ENCODE measurements at places on chromosomes 7 and 10.

DNA sequence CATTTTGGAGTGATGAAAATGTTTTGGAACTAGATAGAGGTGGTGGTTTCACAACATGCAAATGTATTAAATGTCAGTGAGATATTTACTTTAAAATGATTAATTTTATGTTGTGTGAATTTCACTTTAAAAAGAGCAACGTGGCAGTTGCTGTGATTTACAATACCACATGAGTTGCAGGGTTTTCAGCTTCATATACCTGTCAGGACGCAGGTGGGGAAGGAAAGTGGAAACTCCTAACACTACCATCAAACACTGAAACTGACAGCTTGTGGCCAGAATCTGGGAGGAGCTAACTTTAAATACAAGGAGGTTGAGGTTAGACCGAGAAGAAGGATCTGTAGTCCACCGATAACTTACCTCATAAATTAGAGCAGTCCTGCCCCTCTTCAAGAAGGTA lies 168.9 kb upstream of the TMEM72 start:
- no peak for DNase-seq

GRCh38 chr10:72243822-72244437 lies 27.9 kb upstream of the ASCC1 start:
- peak; percentile 37 for DNase-seq

- no peak for DNase-seq
Observed at GRCh38 chr10:129116371-129116770, 350.7 kb upstream of the MGMT start.

DNA sequence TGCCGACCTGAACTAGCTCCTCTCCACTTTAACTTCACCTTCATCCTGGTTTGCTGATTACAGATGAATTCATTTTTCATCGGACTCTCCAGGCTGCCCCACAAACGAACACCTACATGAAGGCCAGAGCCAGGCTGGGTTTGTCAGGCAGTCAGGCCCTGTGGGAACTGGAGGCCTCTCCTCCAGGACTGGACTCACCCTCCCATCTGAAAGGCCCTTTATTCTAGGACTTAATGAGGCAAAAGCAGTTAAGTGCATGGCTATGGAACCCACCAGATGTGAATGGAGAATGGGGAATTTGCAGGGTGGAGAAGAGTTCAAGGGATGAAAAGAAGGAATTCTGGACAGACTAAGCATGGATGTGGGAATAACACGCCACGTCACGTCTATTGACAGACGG lies 170.8 kb downstream of the ARHGAP12 start:
- no peak for DNase-seq

DNA sequence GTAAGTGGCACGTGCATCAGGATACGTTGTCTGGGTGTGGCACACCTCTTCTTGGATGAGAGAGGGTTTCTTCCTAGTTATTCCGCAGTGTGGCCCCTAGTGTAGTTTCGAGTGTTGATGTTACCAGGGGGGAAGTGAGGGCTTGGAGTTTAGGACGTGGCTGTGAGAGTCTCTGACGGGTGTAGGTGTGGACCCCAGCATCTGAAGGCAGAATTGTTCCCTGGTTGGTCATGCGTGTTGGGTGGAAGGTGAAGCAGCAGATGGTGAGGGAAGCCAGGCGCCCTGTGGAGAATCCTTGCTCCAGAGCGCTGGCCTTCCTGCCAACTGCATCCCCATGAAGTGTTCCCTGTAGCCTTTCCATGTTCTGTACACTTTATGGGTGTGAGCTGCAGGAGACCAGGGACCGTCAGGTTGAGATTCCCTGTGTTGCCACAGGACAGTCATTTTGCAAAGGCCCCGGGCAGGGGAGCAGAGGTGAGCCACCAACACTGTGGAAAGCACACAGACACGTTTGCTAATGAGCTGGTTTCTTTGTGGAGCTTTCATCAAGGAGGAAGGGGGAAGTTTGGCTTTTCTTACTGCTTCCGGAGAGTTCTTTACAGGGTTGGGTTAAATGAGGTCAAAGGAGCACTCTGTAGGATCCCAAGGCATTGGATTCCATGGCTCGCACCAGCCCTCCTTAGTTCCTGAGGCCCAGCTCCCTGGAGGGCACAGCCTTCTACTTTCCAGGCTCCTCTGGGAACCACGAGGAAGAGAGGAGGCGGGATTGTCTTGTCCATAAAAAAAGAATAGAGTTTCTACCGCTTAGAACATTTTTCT lies 32.0 kb downstream of the TSPAN14 start:
- no peak for DNase-seq

GRCh38 chr10:122461729-122462532 lies 578 bp downstream of the HTRA1 start:
- DNase-seq, result no peak

DNA sequence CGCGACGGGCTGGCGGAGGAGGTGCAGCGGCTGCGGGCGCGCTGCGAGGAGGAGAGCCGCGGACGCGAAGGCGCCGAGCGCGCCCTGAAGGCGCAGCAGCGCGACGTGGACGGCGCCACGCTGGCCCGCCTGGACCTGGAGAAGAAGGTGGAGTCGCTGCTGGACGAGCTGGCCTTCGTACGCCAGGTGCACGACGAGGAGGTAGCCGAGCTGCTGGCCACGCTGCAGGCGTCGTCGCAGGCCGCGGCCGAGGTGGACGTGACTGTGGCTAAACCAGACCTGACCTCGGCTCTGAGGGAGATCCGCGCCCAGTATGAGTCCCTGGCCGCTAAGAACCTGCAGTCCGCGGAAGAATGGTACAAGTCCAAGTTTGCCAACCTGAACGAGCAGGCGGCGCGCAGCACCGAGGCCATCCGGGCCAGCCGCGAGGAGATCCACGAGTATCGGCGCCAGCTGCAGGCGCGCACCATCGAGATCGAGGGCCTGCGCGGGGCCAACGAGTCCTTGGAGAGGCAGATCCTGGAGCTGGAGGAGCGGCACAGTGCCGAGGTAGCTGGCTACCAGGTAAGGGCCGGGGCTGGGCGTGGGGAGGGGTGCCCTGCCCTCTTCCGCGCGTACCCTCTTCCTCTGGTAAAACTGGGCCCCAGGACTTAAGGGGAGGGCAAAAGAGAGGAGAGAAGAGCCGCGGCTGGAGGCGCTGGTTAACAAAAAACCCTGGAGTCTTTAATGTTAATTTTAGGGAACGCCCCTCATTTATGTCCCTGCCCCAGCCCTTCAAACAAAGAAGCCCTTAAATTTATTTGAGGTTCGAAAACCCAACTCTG lies 987 bp downstream of the INA start:
- no peak for DNase-seq

- no peak for DNase-seq
Observed at GRCh38 chr7:126659124-126659523, 593.6 kb downstream of the GRM8 start.

DNA sequence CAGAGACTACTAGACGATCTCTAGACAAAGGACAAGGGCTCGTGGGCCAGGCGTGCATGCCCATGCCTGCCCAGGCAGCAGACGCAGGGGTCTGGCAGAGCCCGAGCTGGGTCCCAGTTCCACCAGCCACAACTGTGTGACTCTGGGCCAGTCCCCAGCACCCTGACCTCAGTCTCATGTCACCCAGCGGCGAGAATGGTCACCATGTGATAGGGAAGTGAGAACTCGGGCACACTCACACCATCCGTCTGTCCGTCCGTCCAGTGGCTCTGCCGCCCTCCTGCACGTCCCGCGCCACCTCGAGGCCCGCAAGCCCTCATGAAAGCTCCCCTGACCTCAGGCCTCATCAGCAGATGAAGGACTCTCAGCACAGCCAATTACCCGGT lies 280.0 kb downstream of the ELFN1 start:
- DNase-seq, result no peak

- no peak for DNase-seq
Observed at GRCh38 chr10:67438605-67439304, 257.2 kb downstream of the CTNNA3 start.

- no peak for DNase-seq
Observed at GRCh38 chr10:110404413-110404812, 93.3 kb upstream of the DUSP5 start.

- no peak for DNase-seq
Observed at GRCh38 chr7:114212721-114213429, 201.7 kb upstream of the FOXP2 start.

DNA sequence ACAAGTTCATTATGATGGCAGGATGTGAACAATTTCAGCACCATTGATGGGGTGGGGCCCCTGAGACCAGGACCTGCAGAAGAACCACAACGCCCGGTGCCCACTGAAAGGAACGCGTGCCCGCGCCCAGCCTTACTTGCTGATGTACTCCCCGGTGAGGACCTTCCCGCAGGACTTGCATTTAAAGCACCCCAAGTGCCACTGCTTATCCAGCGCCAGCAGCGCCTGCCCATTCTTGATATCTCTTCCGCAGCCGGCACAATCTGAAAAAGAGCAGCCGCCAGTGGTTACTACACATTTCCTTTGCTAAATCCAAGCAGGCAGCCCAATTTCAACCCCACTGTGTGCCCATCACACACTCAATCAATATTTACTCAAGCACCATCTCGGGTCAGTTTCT lies 110.6 kb downstream of the ABLIM1 start:
- no peak for DNase-seq

DNA sequence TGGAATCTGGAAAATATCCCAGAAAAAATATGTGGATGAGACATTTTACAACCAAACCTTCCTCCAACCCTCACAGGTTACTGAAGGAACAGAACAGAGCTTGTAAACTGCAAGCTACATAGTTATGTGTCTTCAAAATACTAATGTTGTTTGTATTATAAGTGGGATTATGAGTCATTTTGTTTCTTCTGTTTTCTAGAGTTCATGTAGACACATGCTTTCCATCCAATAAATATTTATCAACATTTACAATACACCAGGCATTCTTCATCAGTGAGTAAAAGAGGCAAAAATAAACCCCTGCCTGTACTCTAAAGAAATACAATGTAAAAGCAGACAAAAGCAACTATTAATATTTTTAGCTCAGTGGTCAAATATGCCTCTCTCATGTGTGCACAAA lies 38.0 kb upstream of the TES start:
- no peak for DNase-seq

GRCh38 chr7:1852517-1853430 lies 182.7 kb downstream of the ELFN1 start:
- no peak for DNase-seq

DNA sequence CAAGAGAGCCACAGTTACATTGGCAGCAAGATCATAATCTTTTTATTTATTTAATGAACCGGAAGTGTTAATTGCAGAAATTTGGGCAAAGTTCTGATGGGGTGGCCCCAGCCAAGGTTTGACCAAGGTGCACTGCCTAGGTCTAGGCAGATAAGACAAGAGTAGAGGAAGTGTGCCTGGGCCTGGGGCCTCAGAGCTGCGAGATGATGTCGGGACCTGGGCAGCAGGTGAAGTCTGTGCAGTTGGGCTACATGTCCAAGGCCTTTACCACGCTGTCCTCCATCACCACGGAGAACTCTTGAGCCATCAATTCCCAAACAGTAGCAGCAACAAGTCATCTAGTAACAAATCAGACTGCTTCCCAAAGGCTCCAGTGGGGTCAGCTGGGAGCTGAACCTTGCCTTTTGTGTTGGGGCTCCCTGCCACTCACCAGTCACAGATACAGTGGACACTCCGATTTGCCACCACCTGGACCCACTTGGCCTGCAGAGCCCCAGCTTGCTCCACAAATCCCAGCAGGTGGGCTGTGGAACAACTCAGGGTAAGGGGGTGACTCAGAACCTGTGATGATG lies 52.5 kb upstream of the COMTD1 start:
- DNase-seq, result no peak

- DNase-seq, result no peak
Observed at GRCh38 chr7:13986208-13986607, 3.3 kb downstream of the ETV1 start.

DNA sequence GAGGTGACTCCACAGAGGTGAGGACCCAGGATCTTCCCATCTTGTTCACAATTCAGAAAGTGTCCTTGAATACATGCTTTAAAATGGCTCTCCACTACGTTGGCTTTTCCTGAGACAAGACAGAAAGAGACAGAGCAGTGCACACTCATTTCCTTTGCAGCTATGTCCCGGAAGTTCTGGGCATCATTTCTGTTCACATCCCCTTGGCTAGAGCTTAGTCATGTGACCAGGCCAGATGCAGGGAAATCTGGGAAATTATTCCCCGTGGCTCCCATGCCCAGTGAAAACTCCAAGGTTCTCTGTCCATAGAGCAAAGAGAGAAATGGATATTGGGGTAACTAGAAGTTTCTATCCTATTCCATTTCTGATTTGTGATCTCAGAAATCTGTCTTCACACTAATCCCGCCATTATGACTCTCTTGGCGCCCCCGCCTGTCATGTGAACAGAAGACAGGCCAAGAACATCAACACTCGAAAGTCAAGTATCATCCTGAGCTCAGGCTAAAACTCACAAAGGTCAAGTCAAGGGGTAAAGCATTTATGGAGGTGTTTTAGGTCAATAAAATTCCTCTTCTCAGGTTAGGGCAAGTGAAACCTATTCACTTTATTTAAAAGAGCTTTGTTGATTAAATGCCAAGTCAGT lies 251.4 kb upstream of the HABP2 start:
- peak; percentile 42 for DNase-seq

- no peak for DNase-seq
Observed at GRCh38 chr7:80132594-80132993, 2.0 kb upstream of the GNAI1 start.

- DNase-seq, result peak; percentile 38
Observed at GRCh38 chr7:33760834-33761233, 144.5 kb upstream of the BMPER start.

DNA sequence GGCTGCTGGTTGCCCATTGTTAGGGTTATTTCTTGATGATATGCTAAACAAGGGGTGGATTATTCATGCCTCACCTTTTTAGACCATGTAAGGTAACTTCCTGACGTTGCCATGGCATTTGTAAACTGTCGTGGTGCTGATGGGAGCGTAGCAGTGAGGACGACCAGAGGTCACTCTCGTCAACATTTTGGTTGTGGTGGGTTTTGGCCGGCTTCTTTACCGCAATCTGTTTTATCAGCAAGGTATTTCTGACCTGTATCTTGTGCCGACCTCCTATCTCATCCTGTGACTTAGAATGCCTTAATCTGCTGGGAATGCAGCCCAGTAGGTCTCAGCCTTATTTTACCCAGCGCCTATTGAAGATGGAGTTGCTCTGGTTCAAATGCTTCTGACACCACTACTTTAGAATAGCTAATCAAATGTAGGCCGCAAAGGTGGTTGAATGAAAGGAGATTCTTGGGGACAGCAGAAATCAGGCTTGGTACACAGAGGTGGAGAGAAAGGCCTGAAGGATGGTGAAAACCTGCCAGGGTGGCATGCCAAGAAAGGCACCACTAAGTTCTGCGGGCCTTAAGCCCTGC lies 17.9 kb upstream of the SMO start:
- DNase-seq, result no peak

GRCh38 chr10:59362959-59363381 lies 621 bp upstream of the FAM13C start:
- DNase-seq, result peak; percentile 32

GRCh38 chr10:19730167-19730906 lies 85.9 kb upstream of the PLXDC2 start:
- DNase-seq, result no peak

DNA sequence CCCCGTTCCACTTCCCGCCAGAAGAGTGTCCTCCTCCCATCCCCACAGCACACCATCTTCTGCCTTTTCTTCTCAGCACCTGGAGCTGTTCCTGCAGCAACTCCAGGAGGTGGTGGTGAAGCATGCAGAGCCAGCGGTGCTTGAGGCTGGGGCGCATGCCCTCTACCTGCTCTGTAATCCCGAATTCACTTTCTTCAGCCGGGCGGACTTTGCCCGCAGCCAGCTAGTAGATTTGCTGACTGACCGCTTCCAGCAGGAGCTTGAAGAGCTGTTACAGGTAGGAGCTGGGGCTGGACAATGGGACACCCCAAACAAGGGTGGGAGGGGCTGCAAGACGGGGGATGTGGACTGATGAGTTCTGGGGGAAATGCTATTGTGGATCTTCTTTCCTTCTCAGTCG lies 19.1 kb upstream of the PVRIG start:
- no peak for DNase-seq

Data from dermis microvascular lymphatic vessel endothelial cell (primary cell).